ENCODE measurements at places on chromosomes 3 and 15.

GRCh38 chr3:144553301-144553700 is 581.7 kb downstream of the DIPK2A start:
- DNase-seq = no peak

DNA sequence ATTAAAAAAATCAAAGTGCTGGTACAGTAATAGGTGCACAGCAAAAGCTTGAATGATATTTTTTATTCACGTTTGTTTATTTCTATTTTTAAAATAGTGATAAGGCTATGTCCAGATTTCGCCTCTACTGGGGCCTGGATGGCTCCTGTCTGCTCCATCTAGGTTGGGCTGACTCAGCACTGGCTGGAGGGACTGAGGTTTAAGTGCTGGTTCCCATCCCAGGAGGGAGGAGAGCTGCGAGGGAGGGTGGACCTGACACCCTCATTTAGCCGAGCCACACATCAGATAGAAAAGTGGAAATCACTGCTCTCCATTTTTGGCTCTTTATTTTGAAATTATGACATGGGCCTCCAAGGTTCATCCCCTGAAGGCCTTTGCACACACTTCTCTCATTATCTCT is 95.4 kb upstream of the AGBL1 start:
- no peak for DNase-seq

DNA sequence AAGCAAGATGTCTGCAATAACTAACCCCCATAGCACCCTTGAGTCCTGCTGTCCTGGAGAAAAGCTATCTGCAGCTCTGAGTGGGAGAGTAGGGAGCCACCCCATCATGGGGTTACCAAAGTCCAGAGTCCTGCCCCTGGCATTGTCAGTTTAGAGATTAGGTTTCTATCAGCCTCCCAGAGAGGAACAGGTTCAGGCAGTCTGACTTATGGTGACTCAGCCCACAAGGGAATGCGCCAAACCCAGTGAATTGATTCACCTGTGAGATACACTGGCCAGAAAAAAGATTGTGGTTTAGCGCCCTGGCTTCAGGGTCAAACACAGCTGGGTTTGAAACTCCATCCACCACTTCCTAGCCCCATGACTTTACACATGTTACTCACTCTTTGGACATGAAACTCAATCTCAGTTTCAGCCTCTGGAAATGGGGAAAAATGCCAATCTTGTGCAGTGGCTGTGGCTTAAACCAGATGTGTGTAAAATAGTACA is 263.6 kb upstream of the HES1 start:
- no peak for DNase-seq

DNA sequence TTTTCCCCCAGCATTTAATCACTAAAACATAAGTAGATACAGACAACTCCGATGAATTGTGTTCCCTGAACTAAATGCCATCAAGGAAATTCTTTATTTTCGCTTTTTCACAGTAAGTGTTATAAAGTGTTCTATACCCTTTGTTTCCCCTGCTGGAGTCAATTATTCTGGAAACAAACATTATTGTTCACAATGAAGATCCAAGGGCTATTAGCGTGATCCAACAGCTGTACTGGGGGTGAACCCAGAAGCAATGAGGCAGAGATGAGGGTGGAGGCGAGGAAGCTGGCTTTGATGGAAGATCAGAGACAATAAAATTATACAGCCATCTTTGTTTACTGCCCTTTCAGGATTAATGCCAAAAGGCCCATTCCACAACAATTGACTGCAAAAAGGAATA is 250.3 kb upstream of the IGF1R start:
- DNase-seq = no peak

DNA sequence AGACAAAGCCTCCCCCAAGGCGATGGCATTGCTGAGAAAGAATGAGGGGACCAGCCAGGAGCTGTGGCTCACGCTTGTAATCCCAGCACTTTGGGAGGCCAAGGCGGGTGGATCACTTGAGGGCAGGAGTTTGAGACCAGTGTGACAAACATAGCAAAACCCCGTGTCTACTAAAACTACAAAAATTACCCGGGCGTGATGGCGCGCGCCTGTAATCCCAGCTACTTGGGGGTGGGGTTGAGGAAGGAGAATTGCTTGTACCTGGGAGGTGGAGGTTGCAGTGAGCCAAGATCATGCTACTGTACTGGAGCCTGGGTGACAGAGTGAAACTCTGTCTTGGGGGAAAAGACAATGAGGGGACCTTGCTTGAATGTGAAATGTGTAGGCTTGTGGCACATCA is 402.4 kb upstream of the C2CD4B start:
- DNase-seq = no peak

- DNase-seq = peak; percentile 27
Observed at GRCh38 chr3:11734-12133, 184.8 kb upstream of the CHL1 start.

DNA sequence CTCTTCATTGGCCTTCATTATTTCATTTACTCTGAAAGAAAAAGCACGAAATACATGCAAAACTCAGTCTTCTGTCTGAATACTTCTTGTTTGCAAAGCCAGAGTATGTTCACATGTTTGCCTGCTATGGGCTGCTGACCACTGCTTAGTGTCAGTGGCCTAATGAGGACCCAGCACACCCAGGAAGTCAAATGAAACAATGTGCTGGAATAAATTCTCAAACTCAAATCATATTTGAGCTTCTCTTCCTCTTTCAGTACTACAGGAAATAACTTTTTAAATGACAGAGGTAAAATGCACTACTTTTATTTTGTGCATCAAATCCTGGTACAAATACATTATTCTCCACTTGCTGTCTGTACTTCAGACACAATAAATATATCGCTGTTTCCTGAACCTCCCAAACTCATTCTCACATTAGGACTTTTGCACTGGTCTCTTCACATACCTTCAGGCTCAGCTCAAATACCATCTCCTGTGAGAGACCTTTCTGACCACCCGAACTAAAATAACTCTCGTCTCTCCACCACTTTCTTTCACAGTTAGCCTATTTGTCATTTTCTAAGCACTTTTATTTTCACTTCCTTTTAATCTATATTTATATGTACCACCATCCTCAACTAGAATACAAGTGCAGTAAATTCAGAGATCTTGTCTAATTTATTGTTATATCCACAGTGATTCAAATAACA is 176.8 kb downstream of the TUSC7 start:
- DNase-seq = no peak

DNA sequence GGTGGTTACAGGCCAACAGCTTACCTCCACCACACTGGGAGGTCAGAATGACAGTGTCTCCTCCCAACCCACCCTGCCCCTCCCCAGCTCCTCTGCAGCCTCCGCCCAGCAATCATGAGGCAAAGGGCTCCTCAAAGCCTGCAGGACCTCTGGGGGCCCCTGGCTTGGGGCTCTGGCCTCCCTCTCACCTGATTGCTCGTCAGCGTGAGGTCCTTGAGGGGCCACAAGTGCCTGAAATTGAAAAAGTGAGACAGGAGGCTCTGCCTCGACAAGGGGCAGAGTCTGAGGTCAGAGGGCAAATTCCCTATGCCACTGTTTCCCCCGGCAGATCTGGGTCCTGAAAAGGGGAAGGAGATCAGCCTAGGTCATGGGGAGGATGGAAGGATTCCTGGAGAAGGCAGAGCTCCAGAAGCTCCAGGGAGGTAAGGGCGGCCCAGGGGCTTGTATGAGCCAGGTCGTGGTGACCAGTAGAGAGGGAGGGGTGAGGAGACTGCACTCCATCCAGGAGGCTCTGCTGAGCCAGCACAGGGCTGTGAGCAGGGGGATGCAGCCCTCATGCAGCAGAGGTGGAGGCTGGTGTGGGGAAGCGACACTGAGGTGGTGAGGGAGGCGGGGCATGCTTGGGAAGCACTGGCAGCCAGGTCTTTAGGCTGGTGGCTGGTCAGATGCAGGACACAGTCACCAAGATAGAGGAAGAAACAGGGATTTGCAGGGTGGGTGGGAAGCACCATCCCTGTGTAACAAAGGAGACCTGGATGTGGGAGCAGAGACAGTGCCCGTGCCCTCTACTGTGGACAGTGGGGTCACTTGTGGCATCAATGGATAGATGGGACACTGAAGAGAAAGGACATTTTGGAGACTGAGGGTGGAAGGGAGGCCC is 20.1 kb downstream of the ALS2CL start:
- DNase-seq = peak; percentile 11

DNA sequence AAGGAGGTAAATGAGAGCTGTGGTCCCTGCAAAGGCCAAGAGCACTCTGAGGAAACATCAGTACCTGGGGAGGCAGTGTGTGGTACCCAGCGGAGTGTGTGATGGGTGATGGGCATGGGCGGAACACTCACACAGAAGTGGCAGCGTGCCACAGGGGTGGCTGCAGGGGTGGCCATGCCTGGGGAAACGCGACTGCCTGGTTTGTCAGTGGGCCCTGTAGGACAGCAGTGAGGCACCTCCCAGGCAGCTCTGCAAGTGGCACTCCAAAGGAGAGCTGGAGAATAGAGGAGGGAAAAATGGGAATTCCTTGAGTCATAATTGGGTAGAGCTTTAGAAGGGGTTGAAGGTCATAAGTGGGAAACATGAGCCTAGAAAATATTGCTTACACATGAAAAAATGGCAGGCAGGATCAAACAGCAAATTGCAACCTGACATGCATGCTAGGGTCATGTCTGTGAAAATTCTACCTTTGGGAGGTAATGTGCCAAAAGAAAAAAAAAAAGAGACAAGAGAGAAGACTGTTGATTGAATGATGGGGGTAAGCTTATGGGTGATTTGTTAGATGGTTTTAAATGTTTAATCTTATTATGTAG is 138.4 kb downstream of the RPLP1 start:
- no peak for DNase-seq

DNA sequence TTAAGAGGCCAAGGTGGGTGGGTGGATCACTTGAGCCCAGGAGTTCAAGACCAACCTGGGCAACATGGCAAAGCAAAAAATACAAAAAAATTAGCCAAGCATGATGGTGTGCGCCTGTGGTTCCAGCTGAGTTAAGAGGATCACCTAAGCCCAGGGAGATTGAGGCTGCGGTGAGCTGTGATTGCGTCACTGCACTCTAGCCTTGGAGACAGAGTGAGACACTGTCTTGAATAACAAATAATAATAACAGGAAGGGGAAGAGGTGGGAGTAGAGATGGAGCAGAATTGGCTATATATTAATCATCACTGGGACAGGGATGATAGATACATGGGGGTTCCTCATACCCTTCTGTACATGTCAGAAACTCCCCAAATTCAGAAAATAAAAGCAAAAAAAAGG is 23.8 kb upstream of the NMB start:
- no peak for DNase-seq

GRCh38 chr15:82852941-82853561 is 43.6 kb downstream of the WHAMM start:
- no peak for DNase-seq

DNA sequence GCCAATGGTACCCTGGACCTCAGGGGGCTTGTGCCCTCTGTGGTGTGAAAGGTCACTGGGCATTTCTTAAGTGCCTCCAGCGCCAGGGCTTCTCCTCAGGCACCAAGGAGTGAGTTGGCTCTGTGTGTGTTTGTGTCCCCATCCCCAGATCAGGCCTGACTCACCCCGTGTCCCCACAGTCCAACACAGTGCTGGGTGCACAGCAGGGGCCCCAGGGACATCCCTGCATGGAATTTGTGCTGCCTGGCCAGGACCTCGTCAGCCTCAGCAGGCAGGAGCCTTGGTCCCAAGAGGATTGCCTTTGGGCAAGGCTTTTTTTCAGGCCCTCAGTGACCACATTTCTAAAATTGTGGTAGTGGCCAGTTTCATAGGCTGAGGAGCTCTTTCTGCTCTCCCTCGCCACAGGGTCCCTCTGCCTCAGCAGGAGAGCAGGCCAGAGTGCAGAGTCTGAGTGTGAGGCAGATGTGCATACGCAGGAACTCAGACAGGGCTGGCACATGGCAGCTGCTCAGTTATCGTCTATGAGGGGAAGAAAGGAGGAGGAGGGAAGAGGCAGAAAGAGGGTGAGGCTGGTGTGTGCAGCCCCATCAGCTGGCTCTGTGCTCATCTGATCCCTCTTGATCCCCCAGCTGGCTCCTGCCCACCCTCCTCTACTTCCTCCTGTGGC is 215.6 kb downstream of the RPLP1 start:
- DNase-seq = no peak

DNA sequence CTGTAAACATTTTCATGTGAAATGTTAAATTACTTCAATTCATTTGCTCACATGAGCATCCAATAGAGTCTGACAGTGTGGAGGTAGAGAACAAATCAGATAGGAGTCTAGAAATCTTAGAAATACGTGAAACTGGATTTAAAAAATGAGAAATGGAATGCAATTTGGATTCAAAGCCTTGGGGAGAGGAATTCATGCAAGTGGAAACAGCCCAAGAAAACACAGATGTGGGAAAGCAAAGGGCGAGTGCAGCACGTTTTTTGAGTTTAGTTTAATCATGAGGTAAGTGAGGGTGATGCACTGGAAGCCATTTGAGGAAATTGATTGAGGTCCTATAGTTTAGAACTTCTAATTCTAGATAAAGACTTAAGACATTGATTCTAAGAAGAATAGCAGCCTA is 434.7 kb downstream of the C3orf38 start:
- no peak for DNase-seq

DNA sequence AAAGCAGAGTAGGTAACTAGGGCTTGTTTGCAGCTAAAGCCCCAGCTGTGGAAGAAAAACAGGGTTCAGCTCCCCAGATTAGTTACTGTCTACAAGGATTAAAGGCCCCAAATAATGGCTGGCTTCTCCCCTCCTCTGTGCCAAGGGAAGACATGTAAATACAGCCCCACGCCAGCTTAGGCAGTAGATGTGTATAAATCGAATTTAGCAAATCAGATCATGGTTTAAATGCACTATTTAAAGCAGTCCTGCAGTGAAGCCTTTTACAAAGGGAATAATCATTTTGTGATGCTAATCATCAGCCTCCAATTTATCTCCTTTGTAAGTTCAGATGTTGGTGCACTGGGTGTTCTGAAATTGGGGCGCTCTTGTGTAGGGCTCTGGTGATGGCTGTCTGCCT is 46.7 kb upstream of the POLG start:
- no peak for DNase-seq

DNA sequence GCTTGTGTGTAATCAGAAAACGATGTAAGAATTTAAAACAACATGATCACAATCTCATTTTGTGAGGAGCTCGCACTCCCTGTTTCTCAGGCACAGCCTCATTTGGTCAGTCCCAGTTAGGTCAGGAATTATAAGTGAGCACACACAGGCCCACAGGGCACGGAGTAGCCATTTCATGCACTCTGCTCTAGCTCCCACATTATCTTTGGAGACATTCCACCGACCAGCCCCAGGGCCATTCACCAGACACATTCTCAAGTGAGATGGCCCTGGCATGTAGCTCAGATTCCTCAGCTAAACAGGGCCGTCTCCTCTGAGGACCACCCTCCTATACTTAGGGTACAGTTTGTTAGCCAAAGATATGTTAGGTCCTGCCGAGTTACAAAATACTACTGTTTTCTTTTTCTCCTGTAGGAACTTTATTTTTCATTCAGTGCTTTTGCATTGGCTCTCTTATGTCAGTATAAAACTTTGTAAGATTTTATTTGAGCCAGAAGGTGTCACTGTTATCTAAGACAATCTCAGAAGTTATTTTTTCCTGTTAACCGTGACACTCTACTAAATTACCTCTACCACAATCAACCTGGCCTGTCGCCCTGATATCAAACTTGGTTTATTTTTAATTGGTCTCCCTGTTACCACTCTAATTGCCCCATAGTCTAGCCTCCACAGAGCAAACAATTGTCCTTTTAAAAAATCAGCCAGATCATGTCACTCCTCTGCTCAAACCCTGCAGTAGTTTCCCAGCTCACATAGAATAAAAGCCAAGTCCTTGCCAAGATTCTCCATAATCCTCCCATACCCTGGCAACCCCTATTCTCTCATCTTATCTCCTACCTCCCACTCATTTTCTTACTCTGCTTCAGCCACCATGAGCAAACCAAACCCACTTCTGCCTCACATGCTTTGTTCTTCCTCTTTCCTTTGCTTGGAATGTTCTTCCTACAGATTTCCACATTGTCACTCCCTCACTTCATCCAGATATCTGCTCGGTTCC is 105.7 kb downstream of the PPP2R3A start:
- no peak for DNase-seq

GRCh38 chr3:34676436-34676835 is 878.0 kb downstream of the PDCD6IP start:
- DNase-seq = no peak

All from femur (tissue), 1 donor.